ENCODE measurements at places on chromosomes 4 and X. TPM values are rescaled to one million over a fixed set of nuclear protein-coding genes. Genes with fewer than 3 reads are reported as not detected.
A peak's percentile ranks its signal among the peaks of the same experiment; 100 is the strongest.

The ODAM gene
- not detected for total RNA-seq

The CITED1 gene
- not detected for total RNA-seq

The ITGB1BP2 gene
- 2.1 TPM for total RNA-seq

GRCh38 chr4:121073004-121073435 is 685 bp upstream of the NDNF start:
- DNase-seq = no peak

- DNase-seq = peak; percentile 2
Measured at GRCh38 chrX:18390941-18391538, 34.4 kb upstream of the CDKL5 start.

DNA sequence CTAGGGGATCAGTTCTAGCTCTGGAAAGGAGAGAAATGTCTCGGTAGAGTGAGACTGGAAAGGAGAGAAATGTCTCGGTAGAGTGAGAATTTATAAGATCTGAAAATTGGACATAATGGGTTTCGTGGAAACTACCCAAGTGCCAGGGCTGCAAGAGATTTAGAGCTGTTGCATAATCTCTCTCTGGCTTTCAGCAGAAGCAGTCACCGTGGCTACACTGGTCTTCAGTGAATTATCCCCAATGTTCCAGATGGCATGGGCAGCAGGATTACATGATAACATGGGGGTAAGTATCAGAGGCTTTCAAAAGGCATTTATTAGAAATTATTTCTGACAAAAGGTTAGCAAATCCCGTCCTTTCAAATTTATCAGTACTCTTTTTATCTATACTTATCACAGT is 435.5 kb downstream of the NKX6-1 start:
- no peak for DNase-seq

GRCh38 chr4:115454228-115454627 is 340.8 kb upstream of the NDST4 start:
- DNase-seq = no peak

DNA sequence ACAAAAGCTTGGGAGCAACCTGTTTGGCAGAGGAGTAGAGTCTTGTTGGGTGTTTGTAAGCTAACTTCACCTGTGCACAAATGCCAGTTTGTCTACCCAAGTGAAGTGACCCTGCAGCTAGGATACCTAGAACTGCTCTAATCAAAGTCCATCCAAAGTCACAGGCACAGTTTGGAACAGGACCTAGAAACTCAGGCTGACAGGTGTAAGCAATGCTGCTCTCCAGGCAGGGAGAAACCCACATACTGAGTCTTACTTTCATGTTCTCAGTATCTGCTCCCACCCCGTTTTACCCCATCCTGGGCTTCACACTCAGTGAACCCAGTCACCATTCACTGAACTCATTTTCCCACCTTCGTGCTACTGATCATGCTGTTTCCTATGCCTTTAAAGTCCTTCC is 40.3 kb downstream of the MAML3 start:
- no peak for DNase-seq

DNA sequence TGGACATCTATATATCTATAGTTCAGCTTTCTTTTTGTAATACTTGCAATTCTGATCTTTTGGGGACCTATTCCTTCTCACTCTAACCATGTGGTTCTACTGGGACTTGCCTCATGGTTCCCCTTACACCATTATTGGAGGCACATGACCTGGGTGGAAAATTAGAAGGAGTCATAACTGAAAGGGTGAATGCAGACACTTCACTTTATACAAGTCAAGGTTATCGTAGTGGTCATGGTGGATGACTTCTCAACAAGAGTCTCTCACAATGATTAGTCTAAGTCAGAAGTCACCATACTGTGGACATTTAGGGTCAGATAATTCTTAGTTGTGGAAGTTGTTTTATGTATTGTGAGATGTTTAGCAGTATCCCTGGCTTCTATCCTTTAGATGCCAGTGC is 10.5 kb upstream of the EIF4E start:
- DNase-seq = no peak

All from esophagus squamous epithelium (tissue), 5 donors.